ENCODE measurements at places on chromosomes 16 and 17.

DNA sequence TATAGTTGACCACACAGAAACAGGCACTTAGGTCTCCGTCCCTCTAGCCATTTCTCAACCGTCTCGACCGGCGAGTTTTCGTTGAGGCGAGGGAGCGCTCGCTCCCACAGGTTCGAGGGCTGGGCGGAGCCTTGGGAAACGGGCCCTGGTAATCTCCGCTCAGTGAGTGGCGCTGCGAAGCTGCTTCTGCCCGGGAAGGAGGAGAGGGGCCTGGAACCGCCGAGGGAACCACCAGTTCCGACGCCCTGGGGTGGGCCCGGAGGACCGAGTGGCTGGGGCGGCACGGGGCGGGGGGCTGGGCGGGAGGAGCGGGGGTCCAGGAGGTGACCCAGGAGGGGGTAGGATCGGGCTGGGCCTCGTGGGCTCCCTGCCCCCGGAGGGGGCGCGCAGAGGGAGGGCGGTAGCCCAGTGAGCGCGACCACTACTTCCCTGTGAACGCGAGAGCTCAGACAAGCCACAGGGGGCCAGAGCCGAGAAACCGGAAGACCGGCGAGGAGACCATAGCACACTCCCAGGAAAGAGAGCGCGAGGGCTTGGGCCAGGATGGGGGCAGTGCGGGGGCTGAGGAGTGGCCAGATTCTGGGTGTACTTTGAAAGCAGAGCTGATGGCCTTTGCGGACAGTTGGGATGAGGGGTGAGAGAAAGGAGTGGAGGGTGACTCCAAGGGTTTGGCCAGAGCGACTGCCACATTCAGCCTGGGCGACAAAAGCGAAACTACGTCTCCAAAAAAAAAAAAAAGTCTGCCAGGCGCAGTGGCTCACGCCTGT lies 29.9 kb upstream of the ARL4D start:
- peaks cover 44% of the 10 kb centered on the region for H3K4me1 ChIP-seq
- no peaks in the 10 kb centered on the region for H3K36me3 ChIP-seq
- peaks cover 4% of the 10 kb centered on the region for H3K27me3 ChIP-seq
- peak overlapping the region; percentile 100 for H3K27ac ChIP-seq
- H3K4me3 ChIP-seq = peak overlapping the region; percentile 91
- peak; percentile 70 for DNase-seq

- no peak overlapping the region for H3K4me3 ChIP-seq
- H3K36me3 ChIP-seq = no peaks in the 10 kb centered on the region
- DNase-seq = no peak
- peaks cover 30% of the 10 kb centered on the region for H3K4me1 ChIP-seq
These were observed 18.1 kb upstream of the RHBDF2 start for GRCh38 chr17:76519048-76519966.

- no peaks in the 10 kb centered on the region for H3K36me3 ChIP-seq
- H3K27ac ChIP-seq = no peak overlapping the region
- H3K4me3 ChIP-seq = no peak overlapping the region
These were observed 30.7 kb upstream of the ZNF423 start for GRCh38 chr16:49886554-49887094.

- peaks cover 36% of the 10 kb centered on the region for H3K4me1 ChIP-seq
- DNase-seq = no peak
- peaks cover 8% of the 10 kb centered on the region for H3K27me3 ChIP-seq
These were observed 5.0 kb downstream of the TAX1BP3 start for GRCh38 chr17:3663102-3664011.

Data from HFFc6 (cell line).